NCI-H1048 (cell line): ENCODE measurements at places on chromosomes 16 and 17.

DNA sequence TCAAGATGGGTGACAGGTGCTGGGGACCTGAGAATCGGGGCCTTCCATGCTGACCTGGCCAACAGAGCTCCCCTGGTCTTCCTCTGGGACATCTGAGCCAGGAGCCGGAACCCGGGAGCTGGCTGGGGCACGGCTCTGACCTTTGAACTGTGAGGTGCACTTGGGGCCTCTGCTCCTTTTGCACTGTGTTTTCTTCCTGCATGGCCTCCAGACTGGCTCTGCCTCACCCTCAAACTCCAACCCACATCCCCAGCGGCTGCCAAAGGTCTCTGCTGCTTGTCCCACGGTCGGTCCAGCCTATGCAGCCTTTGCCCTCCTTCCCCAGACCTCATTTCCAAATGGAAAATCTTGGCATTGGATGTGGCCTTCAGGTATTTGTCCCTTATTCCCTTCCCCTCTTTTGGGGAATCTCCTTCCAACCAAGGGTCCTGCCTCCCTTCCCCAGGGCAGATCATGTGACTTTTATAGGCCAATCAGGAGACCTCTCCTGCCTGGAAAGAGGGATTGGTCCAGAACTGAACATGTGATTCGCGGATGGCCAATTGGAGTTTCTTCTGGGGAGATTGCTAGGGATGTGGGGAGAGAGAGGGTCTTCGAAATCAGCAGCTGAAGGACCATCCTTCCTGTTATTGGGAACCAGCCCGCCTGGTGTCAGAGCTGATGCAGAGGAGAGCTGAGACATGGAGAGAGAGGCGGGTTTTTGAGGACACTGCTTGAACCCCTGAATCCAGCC, 117.9 kb downstream of the CYLD start:
- no peak for DNase-seq

- DNase-seq = no peak
These were observed 10.8 kb upstream of the LPCAT2 start for GRCh38 chr16:55498101-55498500.

GRCh38 chr16:81241706-81242105, 3.2 kb downstream of the BCO1 start:
- DNase-seq = no peak

- DNase-seq = no peak
These were observed 90.0 kb upstream of the TBX2 start for GRCh38 chr17:61309362-61310256.

DNA sequence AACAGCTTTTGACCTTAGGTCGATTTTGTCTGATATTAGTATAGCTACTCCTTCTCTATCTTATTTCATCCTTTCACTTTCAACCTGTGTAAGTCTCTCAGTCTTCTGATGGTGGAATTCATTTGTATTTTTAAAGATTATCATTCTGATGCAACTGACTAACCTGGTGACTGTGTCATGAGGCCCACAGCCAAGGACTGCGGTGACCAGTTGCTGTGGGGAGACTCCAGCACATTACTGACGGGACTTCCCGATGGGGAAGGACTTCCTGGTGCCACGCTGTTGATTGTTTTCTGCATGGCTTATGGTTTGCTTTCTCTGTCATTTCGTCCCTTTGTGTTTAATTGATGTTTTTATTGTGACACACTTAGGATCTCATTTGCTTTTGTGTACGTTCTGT, 34.2 kb downstream of the RMI2 start:
- no peak for DNase-seq

DNA sequence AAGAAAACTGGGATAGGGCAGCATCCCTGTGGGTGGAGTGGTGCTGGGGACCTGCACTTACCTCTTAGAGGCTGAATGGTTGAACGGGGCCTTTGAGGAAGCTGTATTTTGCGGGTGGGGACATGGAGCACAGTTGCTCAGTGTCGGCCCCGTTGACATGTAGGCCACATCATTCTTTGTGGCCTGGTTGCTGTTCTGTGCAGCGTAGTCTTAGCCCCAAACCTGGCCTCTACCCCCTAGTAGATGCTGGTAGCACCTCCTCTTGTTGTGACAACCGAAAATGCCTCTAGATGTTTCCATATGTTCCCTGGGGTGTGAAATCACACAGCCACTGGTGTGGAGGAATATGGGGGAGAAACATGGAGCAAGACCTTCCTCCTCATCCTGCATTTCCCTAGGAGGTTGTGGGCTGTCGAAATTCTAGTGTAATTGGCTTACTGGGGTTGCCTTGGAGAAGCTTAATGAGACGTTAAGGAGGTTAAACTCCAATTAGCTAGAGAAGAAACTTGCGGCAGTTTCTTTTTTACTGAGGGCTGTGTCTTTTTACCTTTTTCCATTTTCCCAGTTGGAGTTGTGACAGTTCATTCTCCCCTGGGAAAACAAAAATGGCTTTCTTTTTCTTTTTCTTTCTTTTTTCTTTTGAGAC, 9.4 kb downstream of the ABCC1 start:
- DNase-seq = no peak

DNA sequence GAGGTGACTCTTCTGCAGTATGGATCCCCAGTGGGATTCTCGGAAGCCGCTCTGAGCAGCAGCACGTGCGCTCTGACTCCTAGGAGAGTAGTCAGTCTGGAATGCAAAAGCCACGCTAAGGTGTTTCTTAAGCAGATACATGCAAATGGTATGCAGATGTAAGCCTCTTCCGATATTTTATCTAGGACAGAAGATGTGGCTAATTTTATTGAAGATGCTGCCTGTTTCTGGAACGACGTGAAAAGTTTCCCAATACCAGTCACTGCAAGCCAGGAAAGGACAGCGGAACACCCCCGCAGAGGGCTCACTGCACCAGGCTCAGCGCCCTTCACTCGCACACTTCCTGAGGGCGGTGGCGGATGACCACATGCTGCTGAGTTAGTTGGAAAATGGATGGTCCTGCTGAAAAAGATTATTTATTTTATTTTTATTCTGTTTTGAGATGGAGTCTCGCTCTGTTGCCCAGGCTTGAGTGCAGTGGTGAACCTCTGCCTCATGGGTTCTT, 10.1 kb downstream of the FADS6 start:
- DNase-seq = no peak

GRCh38 chr17:57881143-57881542, 31.3 kb upstream of the MRPS23 start:
- no peak for DNase-seq

- DNase-seq = no peak
These were observed 46.2 kb downstream of the GNAO1 start for GRCh38 chr16:56237451-56237930.

DNA sequence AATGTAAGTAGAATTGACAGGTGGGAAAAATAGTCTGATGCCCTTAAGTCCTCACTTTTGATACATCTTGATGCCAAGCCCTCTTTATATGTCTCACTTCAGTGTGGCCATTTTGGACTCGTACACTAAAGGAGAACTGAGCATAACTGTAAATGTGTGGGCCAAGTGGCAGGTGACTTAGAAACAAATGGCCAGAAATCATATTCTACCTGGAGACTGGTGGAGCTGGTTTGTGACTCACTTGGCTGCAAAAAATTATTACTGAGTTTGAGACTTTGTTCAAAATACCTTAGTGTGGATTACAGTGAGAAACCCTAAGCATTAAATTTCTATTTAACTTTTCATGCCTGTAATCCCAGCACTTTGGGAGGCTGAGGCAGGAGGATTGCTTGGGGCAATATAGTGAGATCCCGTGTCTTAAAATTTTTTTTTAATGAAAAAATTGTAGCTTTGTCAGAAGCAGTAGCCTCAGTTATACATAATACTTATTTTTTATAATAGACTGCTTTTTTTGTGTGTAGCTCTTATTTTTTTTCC, 5.0 kb downstream of the HAPSTR1 start:
- DNase-seq = no peak

- no peak for DNase-seq
These were observed 175.8 kb upstream of the MAF start for GRCh38 chr16:79776243-79776847.

DNA sequence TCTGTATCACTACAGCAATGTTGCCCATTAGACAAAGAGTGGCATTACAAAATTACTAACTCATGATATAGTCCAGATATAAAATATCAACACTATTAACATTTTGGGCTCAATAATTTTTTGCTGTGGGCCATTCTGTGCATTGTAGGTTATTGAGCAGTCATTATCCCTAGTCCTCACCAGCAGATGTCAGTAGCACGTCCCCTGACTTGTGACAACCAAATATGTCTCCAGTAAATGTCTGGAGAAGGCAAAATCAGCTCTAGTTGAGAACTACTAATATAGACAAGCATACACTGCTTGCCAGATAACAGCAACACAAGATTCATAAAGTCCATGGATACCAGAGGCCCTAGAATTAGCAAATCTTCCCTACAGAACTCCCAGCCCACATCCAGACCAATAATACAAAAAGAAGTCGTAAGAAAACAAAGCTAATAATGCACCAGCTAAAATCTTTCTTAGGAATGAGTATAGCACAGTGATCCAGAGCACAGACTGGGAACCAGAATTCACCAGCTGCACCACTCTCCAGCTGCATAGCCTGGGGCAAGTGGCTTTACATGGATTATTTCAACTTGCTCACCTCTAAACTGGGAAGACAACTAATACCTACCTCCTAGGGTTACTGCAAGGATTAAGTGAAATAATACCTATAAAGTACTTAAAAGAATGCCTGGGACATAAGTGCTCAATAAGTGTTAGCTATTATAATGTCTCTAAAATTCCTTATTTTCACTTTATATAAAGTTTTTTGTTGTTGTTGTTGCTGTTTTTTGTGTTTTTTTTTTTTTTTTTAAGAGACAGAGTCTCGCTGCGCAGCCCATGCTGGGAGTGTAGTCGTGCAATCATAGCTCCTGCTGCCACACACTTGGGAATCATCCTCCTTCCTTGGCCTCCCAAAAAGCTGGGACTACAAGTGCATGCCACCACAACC, 23.7 kb downstream of the HELZ start:
- DNase-seq = no peak

DNA sequence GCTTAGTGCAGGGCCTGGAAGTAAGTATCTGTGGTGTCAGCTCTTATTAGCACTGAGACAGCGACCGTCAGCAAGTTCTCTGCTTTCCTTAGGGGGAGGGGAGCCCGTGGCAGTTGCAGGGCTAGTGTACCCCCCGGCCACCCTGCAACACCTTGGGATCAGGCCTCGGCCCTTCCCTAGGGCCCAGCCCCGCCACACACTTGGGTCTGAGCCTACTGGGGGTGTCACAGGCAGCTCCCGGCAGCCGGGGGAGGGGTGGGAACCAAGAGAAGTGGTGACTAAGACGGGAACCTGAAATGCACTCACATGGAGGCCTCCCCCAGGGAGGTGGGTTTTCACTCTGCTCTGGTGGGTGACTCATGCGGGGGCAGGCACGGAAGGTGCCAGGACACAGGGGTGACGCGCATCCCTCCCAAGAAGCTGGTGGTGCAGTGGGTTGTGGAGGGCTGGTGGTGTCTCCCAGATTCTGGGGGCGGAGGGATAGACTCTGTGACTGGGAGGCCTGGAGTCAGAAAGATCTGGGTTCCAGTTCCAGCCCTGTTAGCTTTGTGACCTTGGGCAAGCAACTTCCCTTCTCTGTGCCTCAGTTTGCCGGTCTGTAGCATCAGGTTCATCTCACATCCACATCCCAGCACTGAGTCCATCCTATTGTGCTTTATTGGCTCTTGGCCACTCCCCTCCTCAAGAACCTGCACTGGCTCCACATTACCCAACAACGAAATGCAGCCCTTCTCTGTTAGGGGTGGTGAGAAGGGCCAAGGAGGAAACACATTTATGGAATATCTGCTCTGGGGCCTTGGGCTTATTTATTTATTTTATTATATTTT, 44.5 kb downstream of the LAT start:
- no peak for DNase-seq

- DNase-seq = peak; percentile 13
These were observed 908.4 kb downstream of the KCNJ18 start for GRCh38 chr17:22600644-22601298.

GRCh38 chr17:58640202-58640601, 51.6 kb downstream of the TEX14 start:
- no peak for DNase-seq

GRCh38 chr17:49249292-49249794, 18.8 kb upstream of the PHOSPHO1 start:
- no peak for DNase-seq

DNA sequence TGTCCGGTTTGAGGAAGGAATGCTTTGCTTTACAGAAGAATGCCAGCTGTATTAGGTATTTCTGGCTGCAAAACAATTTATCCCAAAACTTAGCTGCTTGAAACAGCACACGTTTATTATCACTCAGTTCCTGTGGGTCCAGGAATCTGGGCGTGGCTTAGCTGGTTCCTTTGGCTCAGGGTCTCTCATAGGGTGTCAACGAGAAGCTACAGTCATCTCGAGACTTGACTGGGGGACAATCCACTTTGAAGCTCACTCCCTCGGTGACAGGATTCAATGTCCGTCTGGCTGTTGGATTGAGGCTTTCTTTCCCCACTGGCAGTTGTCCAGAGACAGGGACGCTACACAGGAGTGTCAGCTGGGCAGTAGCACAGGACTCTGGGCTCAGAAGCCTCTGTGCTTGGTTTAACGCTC, 9.6 kb upstream of the RHBDF2 start:
- DNase-seq = no peak

DNA sequence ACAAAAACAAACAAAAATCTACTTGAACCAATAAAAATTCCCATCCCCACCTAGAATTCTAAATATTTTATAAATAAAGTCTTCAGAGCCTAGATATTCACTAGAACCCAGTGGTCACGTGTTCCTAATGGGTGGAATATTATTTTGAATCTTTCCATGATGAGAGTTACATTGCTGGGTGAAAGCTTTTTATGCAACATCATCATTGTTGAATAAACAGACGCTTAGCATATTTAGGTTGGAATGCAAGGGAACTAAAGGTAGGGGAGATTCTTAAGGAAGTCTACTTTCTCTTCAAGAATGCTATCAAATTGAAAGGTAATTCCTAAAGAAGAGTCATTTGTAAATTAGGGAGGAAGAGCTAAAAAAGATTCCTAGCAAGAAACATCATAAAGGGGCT, 723.1 kb downstream of the WWOX start:
- DNase-seq = no peak

DNA sequence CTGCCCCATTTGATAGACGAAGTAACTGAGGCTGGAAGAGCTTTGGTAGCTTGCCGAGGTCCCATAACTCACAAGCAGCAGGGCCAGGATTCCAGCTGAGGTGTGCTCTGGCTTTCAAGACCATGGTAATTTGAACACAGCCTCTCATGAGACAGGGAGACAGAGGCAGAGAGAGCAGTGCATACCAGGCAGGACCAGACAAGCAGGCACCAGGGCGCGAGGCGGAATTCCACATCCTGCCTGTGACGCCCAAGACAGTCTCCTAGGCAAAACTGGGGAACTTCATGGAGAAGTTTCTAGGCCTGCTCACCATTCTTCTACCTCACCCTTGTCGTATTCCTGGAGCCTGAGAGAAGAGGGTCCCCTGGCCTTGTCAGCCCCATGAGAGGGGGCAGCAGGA, 19.2 kb downstream of the SDK2 start:
- no peak for DNase-seq

DNA sequence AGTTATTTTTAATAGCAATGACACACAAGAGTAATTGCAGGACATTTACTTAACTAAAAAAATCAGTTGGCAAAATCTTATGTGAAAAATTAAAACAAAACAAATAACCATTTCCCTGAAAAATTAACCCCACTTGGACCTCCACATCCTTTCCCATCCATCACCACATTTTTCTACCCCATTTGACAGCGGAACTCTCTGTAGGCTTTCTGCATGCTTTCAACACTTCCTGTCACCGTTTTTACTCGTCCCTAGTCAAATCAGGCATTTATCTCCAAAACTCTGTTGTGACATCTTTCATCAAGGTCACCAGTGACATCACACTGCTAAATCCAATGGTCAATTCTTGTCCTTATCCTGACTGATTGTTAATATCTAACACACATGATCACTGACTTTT, 27.5 kb downstream of the KCNJ16 start:
- no peak for DNase-seq
